ENCODE measurements at places on chromosomes 16 and 17.
A peak's percentile ranks its signal among the peaks of the same experiment; 100 is the strongest.

DNA sequence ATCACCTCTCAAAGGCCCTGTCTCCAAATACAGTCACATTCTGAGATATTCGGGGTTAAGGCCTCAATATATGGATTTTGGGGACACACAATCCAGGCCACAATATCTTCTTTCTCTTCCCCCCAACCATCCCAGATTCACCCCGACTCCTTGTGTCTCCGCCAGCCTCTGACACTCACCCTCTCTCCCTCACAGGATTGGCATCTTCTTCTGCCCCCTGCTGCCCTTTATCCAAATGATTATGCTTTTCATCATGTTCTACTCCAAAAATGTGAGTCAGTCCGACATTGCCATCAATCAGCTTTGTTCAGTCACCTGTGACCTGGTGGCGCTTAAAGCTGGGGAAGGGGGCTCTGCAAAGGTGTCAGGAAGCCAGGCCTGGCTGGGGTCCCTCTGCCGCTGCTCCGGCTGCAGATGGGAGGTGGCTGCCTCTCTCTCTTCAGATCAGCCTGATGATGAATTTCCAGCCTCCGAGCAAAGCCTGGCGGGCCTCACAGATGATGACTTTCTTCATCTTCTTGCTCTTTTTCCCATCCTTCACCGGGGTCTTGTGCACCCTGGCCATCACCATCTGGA lies 35.1 kb downstream of the GDE1 start:
- no peak for DNase-seq

DNA sequence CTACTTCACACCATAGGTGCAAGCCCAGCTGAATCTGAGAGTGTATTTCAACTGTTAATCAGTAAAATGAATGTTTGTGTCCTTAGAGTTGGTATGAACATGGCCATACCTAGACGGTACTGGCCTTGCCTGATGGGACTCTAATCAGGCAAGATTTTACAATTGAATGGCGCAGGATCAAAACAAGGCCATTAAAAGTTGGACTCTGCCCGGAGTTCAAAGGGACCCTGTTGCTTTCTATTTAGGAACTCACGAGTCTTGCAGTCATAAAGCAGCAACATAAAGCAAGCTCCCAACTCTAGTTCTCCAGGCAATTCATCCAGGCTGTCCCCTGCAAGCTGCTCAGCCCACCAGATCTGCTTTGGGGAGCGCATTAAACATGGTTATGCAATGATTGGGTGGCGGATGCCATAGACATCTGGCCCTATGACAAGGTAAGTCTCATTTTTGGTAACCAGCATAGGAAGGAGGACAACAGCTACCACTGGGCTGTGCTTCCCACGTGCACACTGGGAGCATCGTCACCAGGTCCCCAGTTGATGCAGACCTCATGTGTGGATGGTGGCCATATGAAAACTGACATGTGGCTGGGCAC lies 8.8 kb downstream of the TMEM186 start:
- no peak for DNase-seq

GRCh38 chr16:17501321-17501720 lies 30.6 kb upstream of the XYLT1 start:
- DNase-seq = no peak

DNA sequence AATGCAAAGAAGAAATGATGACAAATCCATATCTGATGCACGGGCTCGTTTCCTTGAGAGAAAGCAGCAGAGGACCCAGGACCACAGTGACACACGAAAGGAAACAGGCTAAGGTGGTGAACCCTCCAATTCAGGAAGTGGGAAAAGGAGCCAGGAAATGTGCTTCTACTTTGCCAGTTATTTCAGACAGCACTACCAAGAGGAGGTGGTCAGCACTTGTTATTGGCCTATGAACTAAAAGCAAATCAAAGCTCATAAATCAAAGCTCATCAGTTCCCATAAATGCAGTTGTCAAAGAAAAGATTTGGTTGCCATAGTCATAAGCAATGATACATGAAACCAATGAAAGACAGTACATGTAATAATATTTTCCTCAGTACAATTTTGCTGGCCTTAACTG lies 12.6 kb upstream of the CLTC start:
- no peak for DNase-seq

DNA sequence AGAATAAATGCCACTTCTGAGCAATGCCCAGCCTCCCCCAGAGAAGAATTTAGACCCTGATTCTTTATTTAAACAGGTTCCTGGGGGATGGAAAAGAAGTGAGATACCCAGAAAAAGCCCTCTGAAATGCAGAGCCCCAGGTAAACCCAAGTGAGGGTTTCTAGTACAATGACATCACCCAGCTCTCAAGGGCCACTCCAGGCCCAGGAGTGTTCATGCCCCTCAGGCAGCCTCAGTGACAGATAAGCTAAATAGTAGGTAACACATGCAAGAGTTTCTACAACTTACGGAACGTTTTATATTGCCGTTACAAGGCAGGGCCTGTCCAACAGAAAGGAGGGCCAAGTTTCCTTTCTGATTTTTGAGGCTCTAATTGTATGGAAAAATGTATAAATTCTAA lies 683.7 kb upstream of the SALL1 start:
- no peak for DNase-seq

DNA sequence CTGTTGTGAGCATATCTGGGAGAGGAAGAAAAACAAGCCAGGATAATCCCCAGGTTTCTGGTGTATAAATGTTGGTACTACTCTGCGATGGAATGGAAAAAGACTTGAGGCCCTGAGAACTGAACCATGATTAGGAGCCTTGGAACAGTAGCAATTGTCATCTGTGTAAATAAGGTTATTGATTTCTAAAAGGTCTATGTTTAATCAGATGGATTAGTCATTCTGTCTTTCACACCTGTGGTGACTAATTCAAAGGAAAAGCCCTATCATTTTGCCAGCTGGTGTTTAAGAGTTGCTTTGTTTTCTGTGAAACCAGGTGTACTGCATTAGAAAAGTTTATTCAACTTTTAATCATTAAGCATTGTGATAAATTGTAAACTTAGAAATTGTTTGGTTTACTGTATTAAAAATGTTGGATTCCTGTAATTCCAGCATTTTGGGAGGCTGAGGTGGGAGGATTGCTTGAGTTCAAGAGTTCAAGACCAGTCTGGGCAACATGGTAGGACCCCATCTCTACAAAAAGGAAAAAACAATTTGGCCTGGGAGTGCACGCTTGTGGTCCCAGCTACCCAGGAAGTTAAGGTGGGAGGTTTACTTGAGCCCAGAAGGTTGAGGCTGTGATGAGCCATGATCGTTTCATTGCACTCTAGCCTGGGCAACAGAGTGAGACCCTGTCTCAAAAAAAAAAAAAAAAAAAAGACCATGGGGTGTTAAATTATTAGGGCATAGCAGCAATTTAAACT lies 29.0 kb upstream of the KPNB1 start:
- DNase-seq = no peak

- peak; percentile 46 for DNase-seq
Measured at GRCh38 chr17:6421700-6422604, 13.0 kb downstream of the AIPL1 start.
